ENCODE measurements at places on chromosomes 5 and 9.

GRCh38 chr9:25994605-25995004 is 316.4 kb upstream of the TUSC1 start:
- no peak for DNase-seq

- DNase-seq = no peak
These were observed 390.3 kb downstream of the TAF11L14 start for GRCh38 chr5:18024542-18024941.

DNA sequence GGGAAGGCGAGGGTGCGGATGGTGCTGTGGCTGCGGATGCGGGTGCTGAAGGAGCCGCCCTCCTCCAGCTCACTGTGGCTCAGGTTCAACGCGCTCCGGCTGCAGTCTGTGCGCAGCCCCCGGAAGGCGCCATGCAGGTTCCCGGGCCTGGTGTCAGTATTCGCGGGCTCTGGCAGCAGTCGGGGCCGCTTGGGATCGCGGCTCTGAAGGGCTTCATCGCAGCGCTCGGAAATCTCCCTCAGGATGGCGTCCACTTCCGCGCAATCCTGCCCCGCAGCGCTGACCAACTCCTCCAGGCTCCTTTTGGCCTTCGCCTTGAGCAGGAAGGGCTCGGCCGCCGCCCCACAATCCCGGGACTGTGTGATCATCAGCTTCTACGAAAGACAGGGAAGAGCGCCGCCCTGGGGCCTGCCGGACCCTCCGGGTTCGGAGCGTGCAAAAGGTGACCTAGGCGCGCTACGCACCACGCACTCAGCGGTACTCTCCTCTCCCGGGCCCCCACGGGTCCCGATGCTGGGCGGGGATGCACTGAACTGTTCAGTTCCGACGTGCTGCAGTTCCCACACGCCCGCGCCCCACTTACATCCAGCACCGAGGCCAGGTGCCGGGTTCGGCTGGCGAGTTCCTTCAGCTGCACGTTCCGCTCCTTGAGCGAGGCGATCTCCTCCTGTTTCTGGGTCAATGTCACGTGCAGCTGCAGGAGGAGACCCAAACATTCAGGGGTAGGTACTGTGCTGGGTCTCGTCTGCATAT is 6.5 kb downstream of the MCIDAS start:
- DNase-seq = no peak

DNA sequence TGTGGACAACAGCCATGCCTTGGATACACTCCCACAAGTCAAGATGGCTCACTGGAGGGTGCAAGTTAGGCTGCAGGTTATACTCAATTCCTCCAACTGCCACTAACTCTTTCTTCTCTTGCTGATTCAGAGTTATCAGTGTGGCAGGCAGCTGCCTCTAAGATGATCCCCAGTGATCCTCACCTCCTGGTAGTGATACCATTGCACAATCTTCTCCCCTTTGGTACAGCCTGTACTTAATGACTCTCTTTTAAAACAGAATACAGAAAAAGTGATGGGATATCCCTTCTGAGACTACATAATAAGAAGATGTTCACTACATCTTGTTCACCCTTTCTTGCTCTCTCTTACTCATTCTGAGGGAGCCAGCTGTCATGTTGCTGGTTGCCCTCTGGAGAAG is 323.1 kb downstream of the RAB3C start:
- DNase-seq = no peak

DNA sequence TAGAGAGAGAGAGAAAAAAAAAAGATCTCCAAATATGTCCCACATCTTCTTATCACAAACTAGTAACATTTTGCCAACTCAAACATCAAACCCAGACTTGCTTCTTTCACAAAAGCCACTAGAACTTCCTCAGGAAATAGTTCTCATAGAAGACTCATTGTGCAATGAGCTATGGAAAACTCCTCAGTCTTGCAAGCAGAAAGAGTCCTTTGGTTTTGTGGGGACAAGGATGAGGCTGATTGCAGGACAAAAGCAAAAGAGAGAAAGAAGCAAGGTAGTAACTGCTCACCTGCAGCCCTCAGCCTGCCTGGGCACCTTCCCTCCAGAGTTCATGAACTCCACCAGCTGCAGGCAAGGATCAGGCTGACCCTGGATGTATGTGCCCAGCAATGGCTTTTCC is 399.0 kb downstream of the IRX1 start:
- DNase-seq = no peak

DNA sequence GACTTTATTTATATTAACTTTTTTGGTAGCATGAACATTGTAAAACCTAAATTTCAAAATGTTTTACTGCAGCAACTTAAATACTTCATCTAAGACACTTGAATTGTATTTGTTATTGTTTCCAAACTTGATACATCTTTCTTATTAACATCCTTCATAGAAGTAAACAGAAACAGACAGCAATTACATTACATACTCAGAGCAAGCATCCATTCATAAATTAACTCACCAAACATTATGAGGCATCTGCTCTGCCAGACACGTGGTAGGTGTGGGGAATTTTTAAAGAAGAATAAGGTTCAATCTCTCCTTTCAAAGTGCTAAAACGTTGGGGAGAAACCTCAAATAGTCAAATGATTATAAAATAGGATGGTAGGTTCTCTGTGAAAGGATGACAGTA is 130.8 kb downstream of the MUSK start:
- no peak for DNase-seq

GRCh38 chr9:83792746-83793145 is 24.8 kb downstream of the GKAP1 start:
- DNase-seq = no peak

DNA sequence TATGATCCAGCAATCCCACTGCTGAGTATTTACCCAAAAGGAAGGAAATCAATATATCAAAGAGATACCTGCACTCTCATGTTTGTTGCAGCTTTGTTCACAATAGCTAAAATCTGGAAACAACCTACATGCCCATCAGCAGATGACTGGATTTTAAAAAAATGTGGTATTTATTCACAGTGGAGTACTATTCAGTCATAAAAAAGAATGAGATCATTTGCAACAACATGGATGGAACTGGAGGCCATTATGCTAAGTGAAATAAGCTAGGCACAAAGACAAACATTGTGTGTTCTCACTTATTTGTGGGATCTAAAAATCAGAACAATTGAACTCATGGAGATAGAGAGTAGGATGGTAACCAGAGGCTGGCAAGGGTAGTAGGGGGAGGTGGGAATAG is 33.1 kb downstream of the CYSTM1 start:
- no peak for DNase-seq

- no peak for DNase-seq
These were observed 302.4 kb upstream of the ZNF462 start for GRCh38 chr9:106560540-106560939.

GRCh38 chr5:2015124-2015848 is 132.6 kb upstream of the IRX4 start:
- DNase-seq = no peak

DNA sequence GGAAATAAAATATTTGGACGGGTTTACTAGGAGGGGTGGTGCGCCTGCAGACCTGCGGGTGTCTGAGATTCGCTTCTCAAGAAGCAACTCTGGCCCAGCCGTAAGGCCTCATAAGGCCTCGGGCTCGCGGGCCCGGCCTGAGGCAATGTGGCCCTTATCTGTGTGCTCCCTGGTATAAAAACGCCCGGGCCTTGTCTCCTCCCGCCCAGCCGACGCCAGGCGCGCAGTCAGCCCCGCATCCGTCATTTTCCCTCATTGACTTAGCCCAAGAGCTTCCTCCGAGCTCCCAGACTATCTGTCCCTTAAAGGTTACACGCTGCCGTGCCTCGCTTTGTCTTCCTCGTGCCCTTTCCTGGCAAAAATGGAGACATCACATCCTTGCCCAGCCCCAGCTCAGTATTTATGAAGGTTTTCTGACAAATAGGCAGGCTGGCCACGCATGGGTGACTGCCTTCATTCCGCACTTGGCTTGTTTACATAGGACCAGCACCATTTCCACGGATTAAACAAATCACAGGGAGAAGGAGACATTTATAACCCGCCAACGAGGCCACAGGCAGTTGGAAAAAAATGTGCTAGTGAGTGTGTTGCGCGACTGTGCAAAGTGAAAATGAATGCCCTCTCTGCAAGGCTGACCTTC is 74.5 kb upstream of the TBCA start:
- DNase-seq = no peak

GRCh38 chr9:115211413-115212124 is 93.6 kb upstream of the TNC start:
- no peak for DNase-seq

DNA sequence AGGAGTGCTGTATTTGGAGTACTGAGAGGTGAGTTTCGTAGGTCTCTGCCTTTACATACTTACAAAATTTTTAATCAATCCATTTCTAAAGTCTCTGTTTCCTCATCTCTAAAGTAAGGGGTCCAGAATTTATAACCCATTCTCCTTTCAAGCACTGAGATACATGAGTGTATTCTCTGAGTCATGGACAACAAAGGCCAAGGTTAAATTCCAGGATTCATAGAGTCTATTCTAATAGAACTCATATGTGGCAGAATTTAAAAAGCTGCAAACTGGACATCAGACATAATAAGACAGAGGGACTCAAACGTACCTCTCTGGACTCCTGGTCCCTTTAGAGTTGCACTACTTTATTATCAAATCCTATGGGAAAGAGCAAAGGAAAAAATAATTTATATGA is 112.5 kb upstream of the SLIT3 start:
- no peak for DNase-seq

DNA sequence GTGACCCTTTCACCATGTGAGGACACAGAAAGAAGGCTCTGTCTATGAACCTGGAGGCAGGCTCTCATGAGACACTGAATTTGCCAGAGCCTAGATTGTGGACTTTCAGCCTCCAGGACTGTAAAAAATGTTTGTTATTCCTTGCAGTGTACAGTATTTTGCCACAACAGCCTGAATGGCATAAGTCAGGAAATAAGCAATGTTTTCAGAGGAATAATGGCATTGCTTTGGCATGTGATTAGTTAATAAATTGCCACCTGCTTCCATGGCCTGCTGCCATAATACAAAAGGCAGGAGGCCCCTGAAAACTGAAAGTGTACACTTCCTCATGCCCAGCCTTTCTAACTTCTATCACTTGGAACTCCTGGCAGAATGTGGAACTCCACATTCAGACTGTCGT is 408.1 kb downstream of the GADD45G start:
- DNase-seq = no peak

GRCh38 chr5:127586811-127587210 is 62.1 kb upstream of the CTXN3 start:
- DNase-seq = no peak

GRCh38 chr9:73118286-73118685 is 33.4 kb upstream of the ANXA1 start:
- no peak for DNase-seq

DNA sequence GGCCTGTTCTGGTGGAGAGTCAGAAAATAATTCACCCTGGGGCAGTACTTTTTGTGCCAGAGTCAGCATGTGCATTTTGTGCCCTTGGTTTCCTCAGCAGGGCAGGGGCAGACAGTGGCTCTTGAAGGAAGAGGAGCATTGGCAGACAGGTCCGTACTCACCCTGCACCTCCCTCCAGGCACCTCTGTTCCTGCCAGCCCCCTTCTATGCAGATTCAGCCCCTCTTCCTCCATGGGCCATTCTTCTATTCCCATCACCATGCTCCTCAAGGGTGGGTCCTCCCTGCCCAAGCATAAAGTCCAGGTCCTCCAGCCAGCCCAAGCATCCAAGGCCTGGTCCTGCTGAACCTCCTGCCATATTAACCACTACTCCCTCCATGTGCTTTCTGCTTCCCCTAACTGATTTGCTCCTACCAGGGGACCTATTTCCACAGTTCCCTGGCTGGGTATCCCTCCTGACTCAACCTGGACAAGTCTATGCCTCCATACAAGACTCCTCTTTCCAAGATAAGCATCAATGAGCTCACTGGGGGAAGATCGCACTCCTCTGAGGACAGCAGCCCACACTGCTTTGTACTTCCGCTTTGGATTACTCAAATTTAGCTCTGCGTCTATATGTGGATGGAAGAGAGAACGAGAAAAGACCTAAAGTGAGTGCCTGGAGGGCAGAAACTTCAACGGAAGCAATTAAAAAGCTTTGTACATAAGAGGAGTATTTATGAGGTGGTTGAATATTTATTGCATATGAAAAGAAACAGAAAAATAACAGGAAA is 9.3 kb upstream of the ACSL6 start:
- DNase-seq = no peak

- DNase-seq = no peak
These were observed 46.8 kb downstream of the NIPSNAP3B start for GRCh38 chr9:104810421-104811339.

Measured in stimulated activated CD8-positive, alpha-beta memory T cell treated with anti-CD3 and anti-CD28 coated beads, Interleukin-12 subunit alpha, Interleukin-12 subunit beta, amount 100 ng/mL, for 4 hours (primary cell).